Islet precursor cell (in vitro differentiated cells): ENCODE measurements at places on chromosomes 12 and 14.

GRCh38 chr12:72622556-72622955, 350.4 kb downstream of the TRHDE start:
- DNase-seq = no peak

GRCh38 chr12:58301038-58301729, 359.8 kb downstream of the ATP23 start:
- DNase-seq = no peak

- peak; percentile 70 for DNase-seq
Measured at GRCh38 chr14:95683793-95684192, 2.4 kb upstream of the TCL1B start.

DNA sequence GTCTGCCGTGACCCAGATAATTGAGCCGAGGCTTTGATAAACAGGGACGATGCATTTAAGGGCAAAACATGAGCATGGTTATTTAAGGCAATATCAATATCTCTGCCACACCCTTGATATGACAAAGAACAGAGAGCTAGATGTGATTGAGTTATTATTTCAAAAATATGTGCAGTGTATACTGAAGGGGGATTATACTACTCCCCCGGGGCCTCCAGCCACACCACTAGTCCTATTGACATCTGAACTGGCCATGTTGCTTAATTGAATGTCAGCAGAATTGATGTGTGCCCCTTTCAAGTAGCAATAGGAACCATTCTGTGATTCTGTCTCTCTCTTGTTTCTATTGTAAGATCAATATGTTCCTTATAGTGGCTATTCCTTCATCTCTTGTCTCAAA, 794.8 kb upstream of the SEL1L start:
- DNase-seq = no peak

DNA sequence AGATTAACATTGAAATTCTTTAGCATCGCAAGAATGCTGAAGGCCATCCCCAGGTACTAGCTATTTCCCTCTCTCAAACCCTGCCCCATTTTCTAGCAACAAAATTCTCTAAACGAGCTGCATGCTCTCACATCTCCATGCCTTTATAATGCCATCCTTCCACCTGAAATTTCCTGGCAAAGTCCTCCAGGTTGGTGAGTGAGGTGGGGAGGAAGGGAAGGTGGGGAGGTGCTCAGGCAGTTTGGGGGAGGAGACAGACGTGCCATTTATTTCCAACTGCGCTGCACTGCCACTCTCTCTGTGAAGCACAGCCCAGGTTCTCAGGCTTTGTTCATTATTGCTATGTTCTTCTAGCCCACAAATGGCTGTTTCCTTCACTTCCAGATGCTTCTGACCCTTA, 208.4 kb downstream of the PAWR start:
- DNase-seq = peak; percentile 55

GRCh38 chr12:85814071-85814470, 22.1 kb downstream of the RASSF9 start:
- DNase-seq = no peak

- no peak for DNase-seq
Measured at GRCh38 chr12:93944201-93944600, 204.2 kb upstream of the PLXNC1 start.
